Keratinocyte (primary cell): ENCODE measurements at places on chromosomes 7 and 10.

- no peak for DNase-seq
- no peaks in the 10 kb centered on the region for H3K36me3 ChIP-seq
- no peak overlapping the region for H3K4me3 ChIP-seq
- no peak overlapping the region for H3K27ac ChIP-seq
These were observed 44.3 kb downstream of the DNAJB9 start for GRCh38 chr7:108613949-108614381.

DNA sequence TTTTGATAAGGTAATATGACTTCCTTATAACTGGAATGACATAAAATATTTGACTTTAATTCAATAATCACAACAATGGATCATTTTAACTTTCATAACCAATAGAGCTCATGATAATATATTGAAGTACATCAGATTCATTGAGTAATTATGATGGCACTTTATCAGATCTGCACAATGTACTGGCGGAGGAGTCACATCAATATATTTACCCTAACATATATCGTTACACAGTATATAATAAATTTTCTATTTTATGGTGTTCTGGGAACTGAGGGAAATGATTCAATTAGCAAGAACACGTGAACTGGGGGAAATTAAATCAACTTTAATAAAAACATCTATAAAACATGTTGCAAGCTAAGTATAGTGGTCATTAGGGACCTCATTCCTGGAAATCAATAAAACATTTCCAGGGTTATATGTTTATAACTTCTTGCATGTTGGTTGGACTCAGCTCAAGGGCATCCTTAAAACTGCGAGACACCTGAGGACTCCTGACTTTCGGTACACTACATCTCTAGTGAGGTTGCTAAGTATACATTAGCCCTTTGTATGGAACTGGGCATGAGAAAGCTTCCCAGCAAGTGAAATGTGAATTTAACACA is 254.0 kb downstream of the KCND2 start:
- H3K27me3 ChIP-seq, result no peaks in the 10 kb centered on the region
- H3K36me3 ChIP-seq, result no peaks in the 10 kb centered on the region
- no peak for DNase-seq
- no peak overlapping the region for H3K27ac ChIP-seq

DNA sequence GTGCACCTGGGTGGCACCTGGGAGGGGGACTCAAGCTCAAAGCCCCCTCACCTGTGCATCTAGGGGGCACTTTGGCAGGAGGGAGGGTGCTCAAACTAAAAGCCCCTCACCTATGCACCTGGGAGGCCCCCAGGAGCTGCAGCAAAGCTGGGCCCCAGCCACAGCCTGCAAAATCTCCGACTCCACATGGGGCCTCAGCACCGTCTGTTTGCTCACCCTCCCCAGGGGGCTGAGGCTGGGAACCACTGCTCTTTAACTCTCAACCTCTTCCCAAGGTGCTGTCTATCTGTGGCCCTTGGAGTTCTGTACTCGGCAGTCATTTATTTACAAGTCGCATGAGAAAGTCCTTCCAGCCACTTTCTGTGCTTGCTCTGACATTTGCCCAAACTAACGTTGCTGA is 458.4 kb downstream of the DNAJB6 start:
- H3K36me3 ChIP-seq, result no peaks in the 10 kb centered on the region
- H3K27me3 ChIP-seq, result no peaks in the 10 kb centered on the region
- H3K27ac ChIP-seq, result no peak overlapping the region
- DNase-seq, result no peak
- no peaks in the 10 kb centered on the region for H3K4me1 ChIP-seq

DNA sequence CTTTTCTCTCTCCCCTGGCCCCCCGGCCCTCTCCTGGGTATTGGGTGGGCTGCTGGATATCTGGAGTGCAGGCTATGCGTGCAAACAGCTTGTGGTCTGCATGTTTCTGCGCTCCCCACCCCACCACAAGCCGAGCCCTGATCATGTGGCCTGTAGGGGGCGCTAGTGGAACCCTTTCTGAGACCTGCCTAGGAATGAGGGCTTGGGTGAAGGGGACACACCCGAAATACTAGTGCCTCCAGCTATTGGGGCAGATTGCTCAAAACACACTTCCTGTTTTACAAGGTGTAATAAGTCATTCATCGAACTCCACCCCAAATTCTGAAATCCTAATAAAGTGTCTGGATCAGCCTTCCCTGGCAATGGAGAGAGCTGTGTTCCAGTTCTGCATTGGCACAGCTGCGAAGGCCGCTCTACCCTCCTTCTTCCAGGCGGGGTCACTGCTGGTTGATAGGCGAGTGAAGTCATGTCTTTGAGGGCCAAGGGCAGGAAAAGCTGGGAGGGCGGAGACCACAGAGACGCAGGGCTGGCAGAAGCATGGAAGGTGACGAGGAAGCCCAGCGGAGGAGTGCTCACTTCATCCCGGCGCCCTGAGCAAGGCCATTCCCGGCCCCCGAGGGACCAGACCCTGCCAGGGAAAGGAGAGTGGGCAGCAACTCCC is 19.8 kb upstream of the PRRT4 start:
- no peak overlapping the region for H3K27ac ChIP-seq
- no peaks in the 10 kb centered on the region for H3K36me3 ChIP-seq
- no peak overlapping the region for H3K4me3 ChIP-seq
- H3K27me3 ChIP-seq, result no peaks in the 10 kb centered on the region
- DNase-seq, result peak; percentile 64
- H3K4me1 ChIP-seq, result peaks cover 6% of the 10 kb centered on the region

- no peaks in the 10 kb centered on the region for H3K4me1 ChIP-seq
- H3K27me3 ChIP-seq, result no peaks in the 10 kb centered on the region
- no peak overlapping the region for H3K27ac ChIP-seq
- no peaks in the 10 kb centered on the region for H3K36me3 ChIP-seq
- DNase-seq, result no peak
These were observed 145.4 kb downstream of the ARHGAP22 start for GRCh38 chr10:48459270-48460150.

GRCh38 chr10:63497321-63497720 is 23.9 kb upstream of the REEP3 start:
- H3K27me3 ChIP-seq, result no peaks in the 10 kb centered on the region
- H3K27ac ChIP-seq, result no peak overlapping the region
- H3K4me1 ChIP-seq, result peaks cover 5% of the 10 kb centered on the region

DNA sequence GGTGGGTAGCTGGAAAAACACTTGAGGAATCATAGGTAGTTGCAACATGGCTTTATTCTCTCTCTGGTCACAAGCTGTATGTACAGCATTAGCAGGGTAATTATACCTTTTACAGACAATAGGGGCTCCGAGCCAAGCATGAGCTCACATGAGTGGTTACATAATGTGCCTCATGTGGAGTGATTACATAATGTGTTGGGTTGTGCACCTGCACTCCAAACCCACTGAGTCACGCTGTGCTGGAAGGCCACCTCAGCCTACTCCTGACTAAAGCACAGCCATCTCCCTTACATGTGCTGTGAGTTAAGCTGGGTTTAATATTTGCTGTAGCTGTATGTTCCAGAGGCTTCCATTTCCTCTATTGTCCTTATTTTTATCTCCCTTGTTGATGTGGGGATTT is 348.7 kb upstream of the SEMA3C start:
- H3K27ac ChIP-seq, result peak overlapping the region; percentile 61
- no peaks in the 10 kb centered on the region for H3K27me3 ChIP-seq
- peak; percentile 77 for DNase-seq
- no peak overlapping the region for H3K4me3 ChIP-seq
